ENCODE measurements at places on chromosomes 16 and 17. TPM values are rescaled to one million over a fixed set of nuclear protein-coding genes. Genes with fewer than 3 reads are reported as not detected.

The FAM171A2 gene
- 11.5 TPM for total RNA-seq

DNA sequence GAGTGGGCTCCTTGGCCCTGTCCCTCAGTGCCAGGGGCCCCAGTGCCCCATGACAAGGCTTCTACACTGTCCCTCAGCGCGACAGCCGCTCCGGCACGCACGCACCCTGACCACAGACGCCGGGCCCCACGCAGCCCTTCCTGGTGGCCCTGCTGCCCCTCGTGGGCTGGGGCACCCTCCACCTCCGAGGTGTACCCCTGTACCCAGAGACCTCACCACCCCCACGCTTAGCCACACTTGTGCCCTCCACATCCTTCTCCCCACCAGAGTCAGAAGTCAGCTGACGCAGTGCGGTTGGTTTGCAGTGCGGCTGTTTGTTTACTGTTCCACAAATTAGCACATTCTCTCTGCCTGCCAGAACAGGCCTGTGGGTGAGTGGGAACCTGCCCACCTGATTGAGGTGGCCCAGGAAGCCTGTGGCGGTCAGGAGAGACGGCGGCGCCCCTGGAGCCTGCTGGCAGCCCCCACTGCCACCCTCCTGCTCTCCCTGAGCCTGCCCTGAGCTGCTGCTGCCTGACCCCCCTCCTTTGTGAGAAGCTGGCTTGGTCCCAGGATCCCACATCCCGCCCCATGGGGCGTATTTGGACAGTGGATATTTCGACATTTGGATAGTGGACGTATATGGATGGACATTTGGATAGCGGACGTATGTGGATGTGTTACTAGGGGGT is 38.0 kb upstream of the CDH15 start:
- H3K4me1 ChIP-seq, result no peaks in the 10 kb centered on the region
- no peaks in the 10 kb centered on the region for H3K36me3 ChIP-seq
- no peak for DNase-seq
- no peaks in the 10 kb centered on the region for H3K27me3 ChIP-seq
- no peak overlapping the region for H3K4me3 ChIP-seq

GRCh38 chr17:73555199-73555960 is 88.9 kb downstream of the SDK2 start:
- H3K4me3 ChIP-seq, result no peak overlapping the region
- no peaks in the 10 kb centered on the region for H3K4me1 ChIP-seq
- no peak overlapping the region for H3K27ac ChIP-seq
- DNase-seq, result no peak
- no peaks in the 10 kb centered on the region for H3K36me3 ChIP-seq

DNA sequence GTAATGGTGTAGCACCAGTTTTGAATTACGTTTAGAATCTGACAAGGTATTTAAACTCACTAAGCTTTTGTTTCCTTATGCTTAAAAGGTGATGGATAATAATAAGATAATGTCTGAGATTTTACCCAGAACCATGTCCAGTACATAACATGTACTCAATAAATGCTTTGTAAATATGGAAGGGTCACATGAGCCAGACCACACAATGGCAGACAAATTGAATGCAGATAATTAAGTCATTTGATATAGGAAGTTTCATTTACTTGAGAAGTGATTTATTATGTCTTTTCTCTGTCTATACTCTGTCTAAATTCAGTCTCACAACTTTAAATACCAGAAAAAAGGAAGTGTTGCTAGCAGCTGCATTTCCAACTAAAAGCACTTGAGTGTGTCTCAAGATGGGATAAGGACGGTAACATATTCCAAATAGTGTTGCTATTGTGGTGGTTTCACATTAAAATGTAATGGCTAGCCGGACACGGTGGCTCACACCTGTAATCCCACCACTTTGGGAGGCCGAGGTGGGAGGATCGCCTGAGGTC is 52.5 kb upstream of the DHX40 start:
- no peak overlapping the region for H3K4me3 ChIP-seq
- no peaks in the 10 kb centered on the region for H3K27me3 ChIP-seq

- H3K4me1 ChIP-seq, result no peaks in the 10 kb centered on the region
- H3K4me3 ChIP-seq, result no peak overlapping the region
- H3K36me3 ChIP-seq, result no peaks in the 10 kb centered on the region
Observed at GRCh38 chr17:17144916-17145665, 61.0 kb downstream of the PLD6 start.

- H3K4me3 ChIP-seq, result no peak overlapping the region
- H3K36me3 ChIP-seq, result no peaks in the 10 kb centered on the region
- peaks cover 2% of the 10 kb centered on the region for H3K4me1 ChIP-seq
- no peaks in the 10 kb centered on the region for H3K27me3 ChIP-seq
- no peak for DNase-seq
Observed at GRCh38 chr16:10688291-10688690, 6.4 kb downstream of the TEKT5 start.

- no peak overlapping the region for H3K27ac ChIP-seq
- no peaks in the 10 kb centered on the region for H3K4me1 ChIP-seq
- no peak overlapping the region for H3K4me3 ChIP-seq
- H3K27me3 ChIP-seq, result no peaks in the 10 kb centered on the region
- no peak for DNase-seq
Observed at GRCh38 chr17:6787081-6787693, 11.2 kb downstream of the FBXO39 start.

Data from ovary (tissue), 10 donors.